ENCODE measurements at places on chromosomes 1 and 21.

GRCh38 chr1:85219853-85220610 is 19.2 kb upstream of the SYDE2 start:
- DNase-seq, result no peak

- no peak for DNase-seq
Observed at GRCh38 chr21:17197996-17198395, 314.8 kb upstream of the CXADR start.

GRCh38 chr1:38152351-38153065 is 105.9 kb upstream of the POU3F1 start:
- DNase-seq, result no peak

DNA sequence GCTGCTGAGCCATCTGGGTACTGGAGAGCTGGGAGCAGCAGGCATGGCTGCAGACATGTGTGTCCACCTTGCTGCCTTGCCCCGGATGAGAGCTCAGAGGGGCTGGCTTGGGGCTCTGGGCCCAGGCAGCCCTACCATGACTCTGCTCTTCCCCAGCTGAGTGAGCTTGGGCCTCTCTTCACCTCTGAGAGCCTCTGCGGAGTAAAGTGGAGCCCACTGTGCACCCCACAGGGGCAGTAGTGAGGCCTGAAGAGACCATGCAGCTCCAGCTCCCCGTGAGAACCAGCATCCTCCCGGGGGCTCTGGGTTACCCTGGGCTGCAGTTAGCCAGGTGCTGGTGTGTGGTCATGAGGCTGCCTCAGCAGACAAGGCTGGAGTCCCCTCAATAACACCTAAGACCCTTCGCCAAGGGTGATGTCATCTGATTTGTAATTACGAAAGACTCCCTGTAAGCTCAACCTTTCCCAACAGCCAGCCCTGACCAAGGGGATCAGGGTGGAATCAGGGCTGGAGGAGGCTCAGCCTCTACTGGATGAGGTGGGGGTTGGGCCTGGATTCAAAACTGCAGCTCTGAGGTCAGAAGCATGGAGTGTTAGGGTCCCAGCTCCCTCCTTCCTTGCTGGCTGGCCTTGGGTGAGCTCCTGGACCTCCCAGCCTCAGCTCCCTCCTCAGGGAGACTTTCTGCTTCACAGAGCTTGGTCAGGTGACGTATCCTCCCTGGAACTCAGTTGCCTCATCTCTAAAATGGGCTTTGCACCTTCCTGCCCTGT is 308.0 kb downstream of the MATN1 start:
- DNase-seq, result no peak

- no peak for DNase-seq
Observed at GRCh38 chr1:205453466-205453865, 2.4 kb downstream of the BLACAT1 start.

DNA sequence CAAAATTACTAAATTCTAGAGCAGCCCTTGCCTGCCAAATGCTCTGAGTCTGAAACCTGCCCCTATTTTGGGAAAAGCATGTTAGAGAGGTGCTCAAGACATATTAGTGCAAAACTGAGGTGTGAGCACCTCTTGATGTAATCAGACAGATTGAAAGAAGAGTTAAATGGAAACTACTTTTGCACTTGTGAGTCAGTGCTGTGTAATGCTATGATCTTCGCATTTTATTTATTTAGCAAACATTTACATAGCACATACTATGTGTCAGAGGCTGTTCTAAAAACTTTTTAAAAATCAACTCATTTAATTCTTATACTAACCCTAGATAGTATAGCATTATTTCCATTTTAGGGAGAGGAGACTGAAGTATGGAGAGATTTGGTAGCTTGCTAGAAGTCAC is 138.1 kb downstream of the ELAVL4 start:
- DNase-seq, result no peak
